ENCODE measurements at places on chromosomes 6 and 20.

DNA sequence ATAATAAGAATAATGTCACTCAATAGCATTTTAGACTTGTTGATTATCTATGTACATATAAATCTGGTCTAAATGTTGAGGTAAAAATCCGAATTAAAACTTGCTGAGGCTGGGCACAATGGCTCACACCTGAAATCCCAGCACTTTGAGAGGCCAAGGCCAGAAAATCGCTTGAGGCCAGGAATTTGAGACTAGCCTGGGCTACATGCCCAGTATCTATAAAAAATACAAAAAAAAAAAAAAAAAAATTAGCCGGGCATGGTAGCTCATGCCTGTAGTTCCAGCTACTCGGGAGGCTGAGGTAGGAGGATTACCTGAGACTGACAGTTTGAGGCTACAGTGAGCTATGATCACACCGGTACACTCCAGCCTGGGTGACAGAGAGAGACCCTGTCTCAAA is 34.2 kb upstream of the SUPT3H start:
- H3K36me3 ChIP-seq: peaks cover 3% of the 10 kb centered on the region
- no peak overlapping the region for H3K4me3 ChIP-seq
- H3K27ac ChIP-seq: no peak overlapping the region
- DNase-seq: no peak
- peaks cover 10% of the 10 kb centered on the region for H3K4me1 ChIP-seq
- peaks cover 6% of the 10 kb centered on the region for H3K27me3 ChIP-seq

- DNase-seq: no peak
- H3K27me3 ChIP-seq: no peaks in the 10 kb centered on the region
- H3K36me3 ChIP-seq: peaks cover 38% of the 10 kb centered on the region
- H3K4me3 ChIP-seq: no peak overlapping the region
- no peak overlapping the region for H3K27ac ChIP-seq
These were observed 172.5 kb upstream of the THEMIS start for GRCh38 chr6:128073389-128073788.

DNA sequence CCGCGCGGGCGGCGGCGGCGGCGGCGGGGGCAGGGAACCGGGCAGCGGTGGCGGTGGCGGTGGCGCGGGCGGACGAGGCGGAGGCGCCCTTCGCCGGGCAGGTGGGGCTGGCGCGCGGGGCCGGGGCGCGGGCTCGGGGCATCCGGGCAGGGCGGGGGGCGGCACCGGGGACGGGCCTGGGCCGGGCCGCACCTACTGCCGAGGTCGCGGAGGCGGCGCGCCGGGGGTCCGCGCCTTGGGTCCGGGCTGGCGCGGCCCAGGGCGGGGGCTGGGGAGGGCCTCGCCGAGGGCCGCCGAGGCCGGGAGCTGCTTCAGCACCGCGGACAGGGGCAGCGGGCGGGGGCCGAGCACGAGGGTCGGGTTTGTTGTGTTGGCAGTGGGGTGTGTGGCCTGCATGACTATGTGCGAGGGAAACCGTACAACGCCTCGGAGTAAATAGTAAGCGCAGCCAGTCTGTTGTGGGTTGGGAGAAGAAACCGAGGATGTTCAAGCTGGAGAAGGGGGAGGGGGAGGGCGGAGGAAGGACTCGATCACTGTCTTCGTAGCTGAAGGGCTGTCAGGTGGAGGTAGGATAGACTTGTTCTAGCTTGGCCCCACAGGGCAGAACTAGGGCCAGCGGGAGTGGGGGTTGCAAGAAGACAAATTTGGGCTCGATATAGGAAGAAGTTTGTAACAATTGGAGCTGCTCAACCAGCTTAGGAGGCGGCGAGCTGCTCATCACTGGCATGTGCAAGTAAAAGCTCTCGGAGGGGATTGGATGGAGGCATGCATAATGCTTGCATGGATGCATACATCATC is 593 bp downstream of the MMP24 start:
- H3K4me3 ChIP-seq: peak overlapping the region; percentile 73
- H3K36me3 ChIP-seq: peaks cover 35% of the 10 kb centered on the region
- peaks cover 14% of the 10 kb centered on the region for H3K4me1 ChIP-seq
- peak; percentile 35 for DNase-seq
- H3K27ac ChIP-seq: no peak overlapping the region

GRCh38 chr6:78157606-78158005 is 504.8 kb downstream of the MEI4 start:
- DNase-seq: no peak
- H3K27me3 ChIP-seq: no peaks in the 10 kb centered on the region
- H3K36me3 ChIP-seq: no peaks in the 10 kb centered on the region

GRCh38 chr20:43911066-43911465 is 3.6 kb upstream of the TOX2 start:
- no peak for DNase-seq
- H3K4me3 ChIP-seq: no peak overlapping the region
- no peak overlapping the region for H3K27ac ChIP-seq
- no peaks in the 10 kb centered on the region for H3K36me3 ChIP-seq
- peaks cover 13% of the 10 kb centered on the region for H3K4me1 ChIP-seq

DNA sequence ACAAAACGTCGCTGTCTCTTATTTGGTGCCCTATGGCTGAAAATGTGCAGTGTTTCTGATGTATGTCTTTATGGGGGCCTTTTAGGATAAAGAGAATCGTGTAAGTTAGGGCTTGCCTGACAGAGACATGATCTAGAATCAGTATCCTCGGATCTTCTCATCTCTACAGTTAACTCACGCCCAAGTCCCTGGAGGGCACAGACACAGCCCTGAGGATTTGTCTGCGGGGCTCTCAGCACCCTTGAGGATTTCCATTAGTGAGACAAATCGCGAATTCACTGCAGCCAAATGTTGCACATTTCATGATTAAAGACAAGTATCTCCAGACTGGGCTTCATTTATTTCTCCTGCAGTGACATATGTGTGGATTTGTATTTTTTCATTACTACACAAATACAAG is 552.7 kb downstream of the C6orf118 start:
- H3K27me3 ChIP-seq: no peaks in the 10 kb centered on the region
- no peaks in the 10 kb centered on the region for H3K36me3 ChIP-seq
- no peaks in the 10 kb centered on the region for H3K4me1 ChIP-seq
- no peak overlapping the region for H3K4me3 ChIP-seq

GRCh38 chr6:143545976-143546547 is 34.5 kb upstream of the FUCA2 start:
- H3K4me1 ChIP-seq: peaks cover 12% of the 10 kb centered on the region
- no peaks in the 10 kb centered on the region for H3K36me3 ChIP-seq
- peak overlapping the region; percentile 31 for H3K4me3 ChIP-seq
- H3K27ac ChIP-seq: peak overlapping the region; percentile 82

GRCh38 chr20:16864069-16864468 is 115.9 kb downstream of the OTOR start:
- no peak overlapping the region for H3K4me3 ChIP-seq
- no peak for DNase-seq
- no peaks in the 10 kb centered on the region for H3K4me1 ChIP-seq
- H3K27me3 ChIP-seq: peaks cover 16% of the 10 kb centered on the region

DNA sequence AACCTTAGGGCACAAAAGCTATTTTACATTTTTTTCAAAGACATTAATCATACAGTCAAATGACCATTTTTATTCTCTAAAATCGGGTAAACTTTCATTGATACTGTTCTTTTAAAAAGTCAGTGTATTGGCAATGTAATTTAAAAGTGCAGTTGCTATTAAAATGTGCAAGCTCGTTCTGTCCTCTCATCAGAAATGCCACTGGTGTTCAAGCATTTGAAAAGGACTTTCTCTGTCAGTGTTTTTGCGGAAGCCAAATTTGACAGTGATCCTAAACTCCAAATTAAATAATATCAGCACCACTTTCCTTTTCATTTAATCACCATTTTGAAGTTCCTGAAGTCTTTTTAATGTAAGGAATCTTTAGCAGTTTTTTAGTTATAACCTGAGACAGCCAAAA is 69.6 kb downstream of the AFG1L start:
- no peak overlapping the region for H3K27ac ChIP-seq
- H3K36me3 ChIP-seq: no peaks in the 10 kb centered on the region
- no peak for DNase-seq

DNA sequence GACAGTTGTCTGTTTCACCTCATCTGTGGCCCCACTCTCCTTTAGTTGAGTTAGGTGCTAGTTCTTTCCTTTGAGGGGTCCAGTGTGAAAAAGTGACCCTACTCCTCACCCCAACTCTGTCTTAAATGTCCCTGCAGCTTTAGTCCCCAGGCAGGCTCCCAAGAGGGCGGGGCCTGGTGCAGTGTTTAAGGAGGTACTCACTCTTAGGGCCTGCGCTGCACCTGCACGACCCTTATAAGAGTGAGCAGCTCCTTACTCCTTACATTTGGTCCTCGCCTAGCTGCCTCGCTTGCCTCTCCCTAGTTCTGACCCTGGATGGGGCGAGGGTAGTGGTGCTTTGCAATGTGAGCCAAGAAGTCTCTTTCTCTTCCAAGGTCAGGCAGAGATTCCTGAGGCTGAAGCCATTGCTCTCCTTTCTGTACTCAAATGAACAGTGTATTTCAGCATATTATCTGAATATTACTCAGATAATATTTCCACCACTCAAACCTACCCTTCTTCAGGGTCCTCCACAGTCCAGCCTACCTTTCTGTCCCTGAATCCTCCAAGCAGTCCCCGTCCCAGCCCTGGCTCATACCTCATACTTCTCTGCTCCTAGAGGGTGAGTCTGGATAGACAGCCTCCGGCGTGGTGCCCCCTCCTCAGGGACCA is 11.9 kb upstream of the VEGFA start:
- H3K27me3 ChIP-seq: no peaks in the 10 kb centered on the region
- H3K27ac ChIP-seq: no peak overlapping the region
- H3K4me3 ChIP-seq: no peak overlapping the region
- DNase-seq: no peak

- H3K4me3 ChIP-seq: no peak overlapping the region
- H3K27me3 ChIP-seq: no peaks in the 10 kb centered on the region
- DNase-seq: no peak
- H3K36me3 ChIP-seq: no peaks in the 10 kb centered on the region
- no peak overlapping the region for H3K27ac ChIP-seq
- H3K4me1 ChIP-seq: no peaks in the 10 kb centered on the region
These were observed 969.6 kb downstream of the EYS start for GRCh38 chr6:64737418-64737817.

DNA sequence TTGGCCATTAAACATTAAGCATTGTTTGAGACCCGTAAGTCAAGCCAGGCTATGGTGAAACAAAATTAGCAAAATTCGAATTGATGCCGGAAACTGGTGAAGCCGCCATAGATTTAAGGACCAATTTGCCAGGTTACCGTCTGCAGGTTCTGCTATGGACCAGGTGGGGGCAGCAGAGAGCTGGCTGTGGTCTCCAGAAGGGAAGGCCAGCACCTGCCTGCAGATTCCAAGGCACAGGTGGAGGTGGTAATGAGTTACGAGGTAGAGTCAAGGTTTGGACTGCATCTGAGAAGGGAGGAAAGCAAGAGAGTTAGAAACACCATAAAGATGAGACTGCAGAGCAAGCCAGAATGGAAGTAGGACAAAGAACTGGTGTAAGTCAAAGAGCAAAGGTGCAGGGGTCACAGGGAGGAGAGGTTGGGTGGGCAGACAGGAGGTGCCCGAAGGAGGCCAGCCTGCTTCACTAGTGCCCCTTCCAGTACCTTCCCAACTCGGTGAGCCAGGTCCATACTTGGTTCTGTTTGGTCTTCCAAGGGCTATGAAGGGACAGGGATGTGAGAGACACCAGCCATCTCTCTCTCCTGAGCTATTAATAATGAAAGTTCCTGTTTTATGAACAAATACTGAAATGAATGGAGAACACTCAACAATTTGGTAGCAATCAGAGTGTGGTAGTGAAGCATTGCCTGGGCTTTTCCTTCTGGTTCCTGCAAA is 131.6 kb upstream of the ESR1 start:
- no peak overlapping the region for H3K4me3 ChIP-seq
- H3K4me1 ChIP-seq: no peaks in the 10 kb centered on the region
- H3K27me3 ChIP-seq: peaks cover 4% of the 10 kb centered on the region
- DNase-seq: peak; percentile 6
- H3K36me3 ChIP-seq: no peaks in the 10 kb centered on the region

DNA sequence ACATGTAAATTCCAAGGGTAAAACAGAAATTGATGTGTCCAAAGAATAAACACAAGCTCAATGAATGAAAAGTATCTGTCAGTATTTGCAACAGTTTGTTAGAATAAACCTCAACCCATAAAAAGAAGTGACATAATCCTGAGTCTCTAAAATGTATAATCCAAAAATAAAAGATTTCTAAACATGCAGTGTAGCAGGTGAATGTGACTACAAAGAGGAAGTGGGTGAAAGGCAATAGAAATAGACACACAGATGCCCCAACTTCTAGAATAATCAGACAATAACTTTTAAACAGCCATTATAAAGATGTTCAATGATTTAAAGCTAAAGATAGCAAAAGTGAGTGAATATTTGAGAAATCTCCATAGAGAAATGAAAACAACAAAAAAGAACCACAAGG is 1009.2 kb upstream of the GJE1 start:
- peaks cover 2% of the 10 kb centered on the region for H3K27me3 ChIP-seq
- no peak for DNase-seq
- no peaks in the 10 kb centered on the region for H3K36me3 ChIP-seq
- no peak overlapping the region for H3K4me3 ChIP-seq
- H3K27ac ChIP-seq: no peak overlapping the region
- no peaks in the 10 kb centered on the region for H3K4me1 ChIP-seq

GRCh38 chr20:4886771-4887527 is 114.4 kb downstream of the SLC23A2 start:
- no peak overlapping the region for H3K27ac ChIP-seq
- no peak for DNase-seq
- peaks cover 2% of the 10 kb centered on the region for H3K4me1 ChIP-seq
- no peak overlapping the region for H3K4me3 ChIP-seq

DNA sequence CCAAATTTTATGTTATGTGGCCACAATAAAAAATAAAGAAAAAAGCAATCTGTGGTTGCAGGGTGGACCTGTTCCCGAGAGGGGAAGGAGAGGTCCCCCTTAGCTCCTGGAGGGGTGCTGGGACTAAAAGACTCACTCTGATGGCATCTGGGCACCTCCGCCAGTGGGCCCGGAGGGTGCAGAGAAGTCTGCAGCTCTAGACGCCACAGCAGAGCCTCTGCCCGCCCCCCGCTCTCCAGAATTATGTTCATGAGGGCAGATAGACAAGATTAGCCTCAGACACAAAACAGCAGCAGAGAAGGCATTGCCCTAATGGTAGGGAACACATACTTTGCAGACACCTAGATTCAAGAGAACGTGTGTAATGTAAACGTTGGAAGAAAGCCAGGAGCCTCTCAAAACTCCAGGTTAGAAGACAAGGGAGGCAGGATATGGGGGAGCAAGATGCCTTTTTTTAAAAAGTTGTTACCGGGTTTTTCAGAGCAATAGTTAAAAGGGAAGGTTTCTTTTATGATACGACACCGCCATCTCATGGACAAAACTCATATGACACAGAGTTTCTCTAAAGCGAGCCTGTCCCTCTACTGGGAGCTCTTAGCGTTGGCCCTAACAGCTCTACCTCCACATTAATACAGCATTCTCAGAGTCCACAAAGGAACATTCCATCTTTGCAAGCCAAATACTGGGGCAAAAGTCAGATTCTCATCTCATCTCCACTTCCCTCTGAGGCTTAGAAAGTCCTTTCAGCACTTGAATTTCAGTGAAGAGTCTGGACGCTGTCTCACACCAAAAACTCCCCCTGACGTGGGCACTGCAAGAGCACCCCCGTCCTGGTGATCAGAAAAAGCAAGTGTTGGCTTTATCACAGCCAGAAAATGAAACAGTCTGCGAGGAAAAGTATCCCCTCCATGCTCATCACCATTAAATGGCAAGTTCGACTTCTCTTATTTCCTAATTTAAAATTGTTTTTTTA is 47.2 kb downstream of the FOXF2 start:
- DNase-seq: peak; percentile 62
- peaks cover 30% of the 10 kb centered on the region for H3K27me3 ChIP-seq
- no peaks in the 10 kb centered on the region for H3K4me1 ChIP-seq
- no peak overlapping the region for H3K27ac ChIP-seq
- H3K4me3 ChIP-seq: no peak overlapping the region
- H3K36me3 ChIP-seq: no peaks in the 10 kb centered on the region

- peaks cover 12% of the 10 kb centered on the region for H3K4me1 ChIP-seq
- peaks cover 90% of the 10 kb centered on the region for H3K36me3 ChIP-seq
- no peak overlapping the region for H3K4me3 ChIP-seq
- no peak for DNase-seq
- no peak overlapping the region for H3K27ac ChIP-seq
These were observed 57.1 kb downstream of the ITCH start for GRCh38 chr20:34420146-34420545.
